NCI-H1105 (cell line): ENCODE measurements at places on chromosomes 2 and 18.

- peak; percentile 40 for DNase-seq
Observed at GRCh38 chr18:41906528-41907146, 48.4 kb upstream of the PIK3C3 start.

GRCh38 chr2:85540133-85540648 lies 1.2 kb downstream of the MAT2A start:
- DNase-seq: no peak

DNA sequence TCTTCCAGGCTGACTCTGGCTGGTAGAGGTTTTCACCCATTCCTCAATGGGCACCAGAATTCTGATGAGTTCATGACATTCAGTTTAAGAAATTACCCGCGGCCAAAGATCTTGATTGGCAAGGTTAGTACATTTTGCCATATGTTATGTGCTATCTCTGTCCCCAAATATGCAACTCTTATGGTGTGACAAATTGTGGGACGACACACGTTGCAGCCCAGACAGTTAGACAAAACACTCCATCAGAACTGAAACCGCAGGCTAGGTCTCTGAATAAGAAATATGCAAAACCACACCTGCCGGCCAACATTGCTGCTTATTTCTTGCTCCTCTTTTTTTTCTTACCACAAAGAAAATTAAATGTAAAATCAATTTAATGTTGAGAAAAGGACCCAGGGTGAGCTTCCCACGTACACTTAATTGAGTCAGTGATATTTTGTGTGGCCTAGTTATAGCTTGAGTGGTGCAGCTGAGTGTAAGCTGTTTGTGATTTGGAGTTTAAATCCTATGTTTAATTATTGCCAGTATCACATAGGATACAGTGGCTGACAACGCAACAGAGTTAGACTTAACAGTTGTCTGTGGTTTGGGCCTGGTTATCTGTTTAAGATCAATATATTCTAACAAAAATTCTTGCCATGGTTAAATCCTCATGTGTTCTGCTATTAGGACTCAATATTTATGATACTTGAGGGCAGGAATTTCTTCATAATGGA lies 35.7 kb upstream of the LTBP1 start:
- no peak for DNase-seq

DNA sequence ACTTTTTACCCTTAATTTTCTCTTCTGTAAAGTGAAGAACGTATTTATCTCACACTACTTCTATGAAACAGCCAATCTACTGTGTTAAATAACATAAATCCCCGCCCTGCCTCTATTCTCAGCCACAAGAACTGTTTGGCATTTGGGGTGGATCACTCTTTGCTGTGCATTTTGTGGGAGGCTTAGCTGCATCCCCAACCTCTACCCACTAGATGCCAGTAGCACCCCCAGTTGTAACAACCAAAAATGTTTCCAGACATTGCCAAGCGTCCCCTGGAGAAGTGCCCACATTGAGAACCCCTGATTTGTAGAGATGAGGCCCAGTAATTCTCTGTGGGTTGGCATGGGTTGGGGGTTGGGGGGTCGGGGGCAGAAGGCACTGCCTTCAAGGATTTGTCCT lies 94.7 kb upstream of the BOD1L2 start:
- DNase-seq: no peak

- DNase-seq: no peak
Observed at GRCh38 chr2:236568068-236568921, 1.3 kb upstream of the ACKR3 start.

DNA sequence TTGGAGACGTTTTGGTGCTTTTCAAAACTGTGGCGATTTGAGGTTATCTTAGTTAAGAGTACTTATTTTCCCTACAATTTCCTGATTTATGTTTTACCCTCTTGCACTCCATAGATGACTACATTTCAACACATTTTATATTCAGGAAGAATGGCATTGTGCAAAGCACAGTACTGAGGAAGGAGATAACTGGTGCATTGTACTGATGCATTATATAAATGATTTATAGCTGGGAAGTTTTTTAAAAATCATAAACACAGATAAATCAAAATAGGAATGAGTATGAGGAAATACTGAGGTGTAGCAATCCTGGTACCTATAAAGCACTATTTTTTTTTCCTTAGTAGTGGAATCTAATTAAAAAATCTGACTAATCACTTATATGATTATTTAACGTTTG lies 5.6 kb downstream of the REL start:
- DNase-seq: no peak

DNA sequence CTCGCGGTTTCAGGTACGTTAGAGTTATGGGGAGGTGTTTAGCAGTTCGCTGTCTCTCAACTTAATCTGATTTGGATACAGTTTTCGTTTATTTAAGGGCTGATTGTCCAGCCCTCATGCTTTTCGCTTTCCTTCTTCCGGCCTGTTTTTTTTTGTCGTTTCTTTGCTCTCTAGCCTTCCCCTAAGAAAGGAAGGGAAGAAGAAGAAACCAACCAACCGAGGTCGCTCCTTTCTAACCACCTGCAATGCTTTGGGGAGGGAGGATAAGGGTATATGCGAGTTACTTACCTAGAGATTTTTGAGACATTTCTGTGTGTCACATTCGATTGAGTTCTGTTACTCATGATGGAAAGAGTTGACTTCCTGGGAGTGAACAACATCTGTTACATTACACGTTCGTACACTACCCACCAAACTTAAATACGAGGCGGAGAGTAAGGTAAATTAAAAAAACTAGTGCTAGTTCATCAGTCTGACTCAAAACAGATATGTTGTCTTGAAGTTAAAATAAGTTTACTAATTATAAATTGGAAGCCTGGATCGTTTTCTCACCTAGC lies 918 bp downstream of the EIF5B start:
- DNase-seq: no peak

- no peak for DNase-seq
Observed at GRCh38 chr18:78713726-78714125, 265.9 kb upstream of the SALL3 start.

DNA sequence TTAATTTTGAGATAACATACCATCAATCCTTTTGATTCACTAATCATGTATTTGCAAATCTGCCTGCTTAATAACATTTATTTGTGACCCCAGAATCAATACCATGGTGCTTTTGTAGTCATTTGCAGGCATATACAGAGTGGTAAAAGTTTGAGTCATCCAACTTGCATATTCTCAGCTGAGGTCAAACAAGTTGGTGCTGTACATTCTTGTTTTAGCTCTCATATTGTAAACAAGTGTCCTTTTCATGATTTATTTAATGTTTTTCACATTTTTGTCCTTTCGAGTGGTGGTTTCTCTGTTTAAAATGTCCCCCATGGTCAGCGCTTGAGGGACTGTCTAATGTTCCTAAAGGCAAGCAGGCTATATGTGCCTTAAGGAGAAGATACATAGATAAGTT lies 17.5 kb downstream of the RAB27B start:
- no peak for DNase-seq

DNA sequence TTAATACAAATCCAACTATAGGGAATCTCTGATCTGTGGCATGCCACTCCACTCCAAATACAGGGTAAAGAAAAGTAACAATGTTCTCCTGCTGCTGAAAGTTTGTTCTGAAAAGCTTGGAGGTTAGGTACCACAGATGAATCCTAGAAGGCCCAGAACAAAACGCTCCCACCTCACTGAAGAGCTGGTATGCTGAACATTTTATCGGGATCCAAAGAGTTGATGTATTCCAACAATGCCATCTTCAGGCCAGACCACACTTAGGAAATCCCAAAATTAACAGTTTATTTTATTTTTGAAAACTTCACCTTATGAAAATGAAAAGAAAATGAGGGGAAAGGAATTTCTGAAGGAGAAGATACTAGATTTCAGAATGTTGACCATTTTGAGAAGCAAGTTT lies 145.1 kb upstream of the CDH19 start:
- no peak for DNase-seq

DNA sequence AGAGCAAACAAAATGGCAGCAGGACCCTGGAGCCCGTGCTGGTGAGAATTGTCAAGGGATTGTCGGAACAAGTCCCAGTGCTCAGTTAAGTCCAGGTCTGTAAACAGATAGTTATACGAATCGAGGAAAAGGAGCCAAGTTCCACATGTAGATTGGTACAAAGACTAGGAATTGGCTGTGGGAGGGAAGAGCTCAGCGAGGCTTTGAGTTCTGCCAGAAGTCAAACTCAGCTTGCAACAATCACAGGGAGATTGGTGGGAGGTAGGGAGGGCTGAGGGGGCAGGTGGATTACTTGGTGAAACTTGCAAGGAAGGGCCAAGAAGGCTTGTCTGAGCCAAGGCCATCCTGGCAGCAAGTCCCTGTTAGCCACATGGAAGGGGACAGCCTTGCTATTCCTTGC lies 217.8 kb upstream of the ARL4C start:
- no peak for DNase-seq

DNA sequence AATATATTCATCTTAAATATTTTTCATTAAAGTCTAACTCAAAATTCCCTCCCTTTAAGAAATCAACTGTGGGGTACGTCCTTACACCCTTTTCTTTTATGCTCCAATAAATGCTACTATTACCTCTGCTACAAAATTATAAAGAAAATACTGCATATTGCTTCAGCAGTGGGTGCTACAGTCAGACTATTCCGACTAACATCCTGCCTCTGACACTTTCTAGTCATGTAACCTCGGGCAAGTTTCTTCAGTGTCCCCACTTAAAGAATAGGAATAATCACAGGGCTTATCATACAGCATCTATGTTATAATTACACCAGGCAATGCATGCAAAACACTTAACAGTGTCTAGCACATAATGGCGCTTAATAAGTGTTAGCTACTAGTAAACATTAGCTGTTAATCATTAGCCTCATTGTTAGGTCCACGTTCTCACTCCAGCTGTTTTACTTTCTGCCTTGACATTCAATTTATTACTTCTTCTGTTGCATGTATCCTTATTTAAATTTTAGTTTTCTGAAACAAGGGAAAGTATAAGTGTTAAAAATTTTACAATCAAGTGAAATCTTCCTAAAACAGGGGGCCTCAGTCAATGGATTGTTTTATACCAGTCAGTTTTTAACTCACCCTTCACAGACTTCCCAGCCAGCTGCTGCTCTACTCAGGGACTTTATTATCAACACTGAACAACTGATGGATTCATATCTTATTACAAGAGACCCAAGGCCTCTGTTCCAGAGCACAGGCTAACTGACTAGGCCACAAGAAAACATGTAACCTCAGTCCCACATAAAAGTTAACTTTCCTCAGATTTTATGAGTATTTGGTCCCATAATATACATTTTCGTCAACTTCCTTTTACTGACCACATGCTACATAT lies 54.0 kb downstream of the CLASP1 start:
- DNase-seq: peak; percentile 63

GRCh38 chr18:45059695-45060094 lies 379.0 kb downstream of the SETBP1 start:
- no peak for DNase-seq

- DNase-seq: no peak
Observed at GRCh38 chr18:374721-375168, 106.9 kb upstream of the THOC1 start.

DNA sequence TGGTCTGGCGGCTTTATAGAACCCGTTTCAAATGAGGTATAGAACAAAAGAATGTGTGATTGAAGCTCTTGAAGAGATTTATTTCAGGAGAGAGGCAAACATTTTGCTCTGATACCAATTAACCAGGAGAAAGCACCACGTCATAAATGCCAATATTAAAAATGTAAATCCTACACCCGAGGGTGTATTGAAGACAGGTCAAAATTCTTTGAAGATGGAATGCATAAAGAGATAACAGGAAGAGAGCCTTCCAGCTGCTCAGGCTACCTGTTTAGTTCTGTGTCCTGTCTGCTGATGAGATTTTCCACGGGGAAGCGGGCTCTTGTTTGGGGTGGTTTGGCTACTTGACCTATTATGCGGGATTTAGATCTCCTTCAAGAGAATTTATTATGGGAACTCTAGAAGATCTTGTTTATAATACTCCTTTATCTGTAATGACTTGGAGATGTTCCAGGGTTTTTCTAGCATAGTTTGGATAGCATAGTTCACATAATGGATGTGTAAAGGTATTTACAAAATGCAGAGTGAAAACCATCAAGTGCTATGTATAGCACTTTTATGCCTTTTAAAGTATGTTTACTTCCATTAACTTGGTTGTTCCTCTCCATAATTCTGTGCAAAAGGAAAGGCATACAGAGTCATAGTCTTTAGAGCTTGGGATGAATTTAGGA lies 204.5 kb upstream of the SPRED2 start:
- DNase-seq: no peak

DNA sequence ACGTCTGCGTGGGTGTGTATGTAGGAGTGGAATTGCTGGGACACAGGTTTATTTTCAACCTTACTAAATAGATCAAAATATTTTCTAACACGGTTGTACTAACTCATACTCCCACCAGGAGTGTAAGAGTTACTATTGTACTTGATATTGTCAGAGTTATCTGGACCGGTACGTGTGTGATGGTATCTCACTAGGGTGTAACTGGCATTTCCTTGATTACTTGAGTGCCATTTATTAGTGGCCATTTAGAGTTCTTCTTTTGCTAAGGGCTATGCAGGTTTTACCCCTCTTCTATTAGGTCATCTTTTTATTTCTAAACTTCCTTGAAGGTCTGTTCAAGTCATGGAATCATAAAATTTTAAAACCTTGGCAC lies 33.5 kb downstream of the CENPO start:
- DNase-seq: no peak

DNA sequence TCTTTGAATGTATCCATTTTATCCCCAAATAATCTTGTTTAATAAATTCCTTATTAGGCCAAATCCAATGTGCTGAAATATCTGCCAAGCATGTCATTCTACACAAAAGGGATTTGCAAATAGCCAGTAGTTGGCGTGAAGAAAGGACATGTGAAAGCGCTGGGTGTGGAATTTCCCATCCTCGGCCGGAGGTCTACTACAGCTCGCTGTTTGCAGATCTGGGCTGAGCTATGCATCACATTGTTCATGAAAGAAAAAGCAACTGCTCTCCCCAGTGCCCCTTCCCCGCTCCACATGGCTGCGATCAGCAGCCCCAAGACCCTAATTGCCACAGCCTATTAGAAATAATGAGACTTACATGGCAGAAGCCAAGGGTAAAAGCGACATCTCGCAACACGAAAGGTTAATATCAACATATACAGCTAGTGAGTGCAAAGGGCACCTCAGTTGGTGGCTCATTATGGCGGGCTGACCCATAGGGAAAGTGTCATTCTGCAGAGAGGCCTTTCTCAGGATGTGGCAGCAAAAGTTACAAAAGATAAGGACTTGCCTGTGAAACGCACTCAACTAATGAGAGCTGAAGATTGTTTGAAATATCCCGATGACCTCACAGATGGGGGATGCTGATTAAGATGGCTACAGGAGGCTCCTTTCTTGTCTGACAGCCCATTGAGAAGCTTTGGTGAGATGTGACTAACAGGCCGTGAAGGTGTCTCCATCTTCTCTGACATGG lies 126.9 kb upstream of the CYP1B1 start:
- DNase-seq: no peak

GRCh38 chr2:37149626-37150322 lies 7.0 kb downstream of the EIF2AK2 start:
- DNase-seq: no peak

GRCh38 chr2:140601342-140601741 lies 1529.5 kb downstream of the LRP1B start:
- no peak for DNase-seq

- DNase-seq: no peak
Observed at GRCh38 chr2:167595839-167596471, 651.4 kb downstream of the STK39 start.

- DNase-seq: no peak
Observed at GRCh38 chr2:204539019-204539385, 6.3 kb upstream of the PARD3B start.

GRCh38 chr18:48418539-48419276 lies 9.5 kb upstream of the ZBTB7C start:
- DNase-seq: no peak
